ENCODE measurements at places on chromosomes 2 and 18.

GRCh38 chr2:64354857-64355680 is 98.9 kb upstream of the LGALSL start:
- DNase-seq = no peak
- no peak overlapping the region for H3K27ac ChIP-seq
- H3K4me3 ChIP-seq = no peak overlapping the region
- no peaks in the 10 kb centered on the region for H3K27me3 ChIP-seq

DNA sequence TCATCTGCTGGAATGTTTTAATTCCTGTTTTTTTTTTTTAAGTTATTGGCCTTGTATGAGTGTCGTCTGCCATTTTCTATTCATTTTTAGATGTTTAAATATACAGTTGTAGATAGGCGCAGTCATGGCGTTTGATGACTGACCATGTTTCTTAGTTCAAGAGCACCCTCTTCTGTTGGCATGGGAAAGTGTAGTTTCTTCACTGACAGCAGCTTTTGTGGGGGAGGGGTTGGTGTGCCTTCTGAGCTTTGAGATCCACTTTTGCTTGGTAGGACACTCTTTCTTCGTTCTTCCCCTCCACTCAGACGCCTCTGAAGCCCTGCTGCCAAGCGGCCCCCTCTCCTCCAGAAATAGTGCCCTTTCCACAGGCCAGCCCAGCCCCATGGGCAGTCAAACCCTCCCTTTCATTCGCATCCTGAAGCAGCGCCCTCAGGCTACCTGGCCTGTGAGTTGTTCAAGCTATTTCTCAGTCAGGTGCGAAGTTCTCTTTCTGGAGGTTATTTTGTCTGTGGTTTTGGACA is 492.0 kb downstream of the TNS1 start:
- H3K36me3 ChIP-seq = no peaks in the 10 kb centered on the region
- no peaks in the 10 kb centered on the region for H3K27me3 ChIP-seq

DNA sequence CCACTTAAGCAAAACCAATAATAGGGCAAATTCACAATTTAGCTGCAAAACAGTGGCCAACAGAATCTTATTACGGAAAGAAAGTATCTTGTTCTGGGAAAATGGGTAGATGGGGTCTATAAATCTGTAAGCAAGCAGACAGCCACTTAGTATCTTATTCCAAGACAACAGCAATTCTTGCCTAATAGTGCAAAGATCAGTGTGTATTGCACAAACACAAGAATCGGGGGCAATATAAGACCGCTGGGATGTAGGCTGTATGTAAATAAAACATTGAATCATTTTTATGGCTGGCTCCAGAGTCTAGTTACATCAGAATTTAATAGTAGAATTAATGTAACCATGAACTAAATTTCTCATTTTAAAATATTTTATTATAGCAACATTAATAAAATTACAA is 85.6 kb downstream of the FBXO15 start:
- H3K27me3 ChIP-seq = no peaks in the 10 kb centered on the region
- H3K4me1 ChIP-seq = no peaks in the 10 kb centered on the region
- DNase-seq = no peak
- no peak overlapping the region for H3K4me3 ChIP-seq
- H3K27ac ChIP-seq = no peak overlapping the region

- no peak for DNase-seq
- no peak overlapping the region for H3K27ac ChIP-seq
- H3K36me3 ChIP-seq = no peaks in the 10 kb centered on the region
- no peaks in the 10 kb centered on the region for H3K27me3 ChIP-seq
Measured at GRCh38 chr2:105615305-105615704, 129.4 kb upstream of the NCK2 start.

DNA sequence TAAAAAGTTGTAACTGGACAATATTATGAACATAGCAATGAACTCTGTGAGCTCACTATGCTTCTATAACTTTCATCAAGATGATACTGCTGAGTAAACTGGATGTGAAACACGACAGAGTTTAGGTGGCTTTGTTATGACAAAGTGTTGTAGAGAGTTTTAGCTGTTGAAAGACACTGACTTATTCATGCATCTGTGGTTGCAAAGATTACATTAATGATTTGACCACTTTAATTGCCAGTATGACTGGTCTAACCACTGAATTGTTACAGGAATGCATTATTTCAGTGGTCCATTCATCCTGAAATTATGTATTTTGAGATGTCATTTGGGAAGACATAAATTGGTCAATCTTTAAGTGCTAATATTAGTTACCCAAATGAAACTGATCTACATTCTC is 117.9 kb downstream of the SPHKAP start:
- no peaks in the 10 kb centered on the region for H3K36me3 ChIP-seq
- H3K27ac ChIP-seq = no peak overlapping the region
- no peaks in the 10 kb centered on the region for H3K4me1 ChIP-seq
- H3K4me3 ChIP-seq = no peak overlapping the region
- DNase-seq = no peak

DNA sequence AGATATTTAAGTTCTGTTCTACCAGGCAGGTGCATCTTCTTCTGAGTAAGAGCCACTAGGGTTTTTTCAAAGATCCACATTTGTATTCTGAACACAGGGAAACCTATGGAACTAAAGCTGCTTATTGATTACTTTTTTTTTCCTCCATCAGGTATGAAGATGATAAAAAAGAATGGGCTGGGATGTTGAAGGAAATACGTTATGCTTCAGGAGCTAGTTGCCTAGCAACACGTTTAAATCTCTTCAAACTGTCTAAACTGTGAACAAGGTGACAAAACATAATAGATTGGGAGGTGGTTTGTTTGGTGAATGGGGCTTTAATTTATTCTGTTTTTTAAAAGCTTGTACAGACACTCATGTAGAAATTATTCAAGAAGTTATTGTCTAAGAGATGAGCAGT is 15.9 kb downstream of the KLHL41 start:
- no peaks in the 10 kb centered on the region for H3K27me3 ChIP-seq
- no peak overlapping the region for H3K4me3 ChIP-seq
- H3K36me3 ChIP-seq = peaks cover 12% of the 10 kb centered on the region
- no peak overlapping the region for H3K27ac ChIP-seq
- no peak for DNase-seq

DNA sequence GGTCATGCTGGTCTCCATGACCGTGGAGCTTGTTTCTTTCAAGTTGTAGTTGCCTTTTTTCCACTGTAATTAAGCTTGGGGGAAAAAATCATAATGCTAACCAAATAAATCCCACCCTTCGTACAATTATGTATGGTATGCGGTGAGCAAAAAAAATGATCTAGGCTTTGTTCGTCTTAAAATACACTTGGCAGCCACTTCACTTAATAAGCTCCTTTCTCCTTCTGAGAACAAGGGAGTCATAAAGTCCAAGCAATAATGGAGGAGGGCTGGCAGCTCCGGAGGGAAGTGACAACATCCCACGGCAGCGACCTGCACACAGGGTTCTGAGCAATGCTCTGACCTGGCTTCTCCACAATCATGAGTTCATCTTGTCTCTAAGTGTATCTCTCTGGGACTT is 91.2 kb upstream of the KLHL29 start:
- no peaks in the 10 kb centered on the region for H3K4me1 ChIP-seq
- H3K27me3 ChIP-seq = no peaks in the 10 kb centered on the region
- H3K27ac ChIP-seq = no peak overlapping the region
- DNase-seq = no peak
- no peak overlapping the region for H3K4me3 ChIP-seq
- no peaks in the 10 kb centered on the region for H3K36me3 ChIP-seq

DNA sequence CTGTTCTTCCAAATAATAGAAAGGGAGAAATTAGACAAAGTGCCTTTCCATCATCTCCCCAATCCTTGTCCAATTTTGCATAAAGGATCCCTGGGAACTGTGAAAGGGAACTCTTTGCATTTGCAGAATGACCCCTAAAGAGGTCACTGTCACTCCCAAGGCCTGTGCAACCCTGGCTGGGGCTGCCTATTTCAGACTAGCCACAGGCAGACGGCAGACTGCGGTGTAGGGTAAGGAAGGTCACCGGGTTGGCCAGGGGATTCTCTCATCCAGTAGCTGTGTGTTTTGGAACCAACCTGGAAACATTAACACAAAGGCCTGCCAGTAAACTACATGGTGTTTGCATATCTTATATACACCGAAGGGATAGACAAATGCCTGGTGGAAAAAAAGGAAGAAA is 818.7 kb downstream of the BCL11A start:
- H3K4me1 ChIP-seq = no peaks in the 10 kb centered on the region
- no peaks in the 10 kb centered on the region for H3K27me3 ChIP-seq
- no peak for DNase-seq
- H3K27ac ChIP-seq = no peak overlapping the region
- no peaks in the 10 kb centered on the region for H3K36me3 ChIP-seq

GRCh38 chr18:36752929-36753865 is 75.6 kb downstream of the TPGS2 start:
- no peak overlapping the region for H3K4me3 ChIP-seq
- peaks cover 3% of the 10 kb centered on the region for H3K36me3 ChIP-seq
- DNase-seq = no peak
- no peaks in the 10 kb centered on the region for H3K4me1 ChIP-seq

- no peak overlapping the region for H3K27ac ChIP-seq
- H3K4me1 ChIP-seq = peaks cover 30% of the 10 kb centered on the region
- H3K27me3 ChIP-seq = peaks cover 16% of the 10 kb centered on the region
- DNase-seq = no peak
Measured at GRCh38 chr18:44742718-44743311, 62.1 kb downstream of the SETBP1 start.

DNA sequence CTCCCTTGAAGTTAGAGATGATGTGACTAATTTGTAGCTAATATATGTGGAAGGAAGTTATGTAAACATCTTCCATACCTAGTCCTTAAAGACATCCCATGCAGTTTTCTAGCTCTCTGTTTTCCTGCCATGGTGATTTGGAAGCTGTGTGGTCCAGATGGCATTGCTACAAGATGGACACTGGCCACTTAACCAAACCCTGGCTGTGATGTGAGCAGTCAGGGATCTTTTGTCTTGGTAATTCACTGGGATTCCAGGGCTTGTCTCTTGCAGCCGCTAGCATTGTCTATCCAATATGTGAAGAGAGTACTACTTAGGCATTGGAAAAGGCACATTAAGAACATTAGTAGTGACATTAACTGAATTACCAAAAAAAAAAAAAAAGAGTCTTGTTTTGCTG is 139.9 kb upstream of the DOCK10 start:
- DNase-seq = peak; percentile 52
- no peaks in the 10 kb centered on the region for H3K27me3 ChIP-seq
- H3K36me3 ChIP-seq = no peaks in the 10 kb centered on the region
- H3K4me3 ChIP-seq = no peak overlapping the region

- H3K27ac ChIP-seq = no peak overlapping the region
- H3K36me3 ChIP-seq = no peaks in the 10 kb centered on the region
- peaks cover 2% of the 10 kb centered on the region for H3K27me3 ChIP-seq
Measured at GRCh38 chr18:6661692-6662415, 67.7 kb upstream of the ARHGAP28 start.

- DNase-seq = peak; percentile 42
- peak overlapping the region; percentile 74 for H3K4me3 ChIP-seq
- H3K27me3 ChIP-seq = no peaks in the 10 kb centered on the region
- H3K4me1 ChIP-seq = peaks cover 8% of the 10 kb centered on the region
- H3K36me3 ChIP-seq = peaks cover 6% of the 10 kb centered on the region
- H3K27ac ChIP-seq = peak overlapping the region; percentile 17
Measured at GRCh38 chr2:223944166-223944702, 901 bp downstream of the WDFY1 start.

DNA sequence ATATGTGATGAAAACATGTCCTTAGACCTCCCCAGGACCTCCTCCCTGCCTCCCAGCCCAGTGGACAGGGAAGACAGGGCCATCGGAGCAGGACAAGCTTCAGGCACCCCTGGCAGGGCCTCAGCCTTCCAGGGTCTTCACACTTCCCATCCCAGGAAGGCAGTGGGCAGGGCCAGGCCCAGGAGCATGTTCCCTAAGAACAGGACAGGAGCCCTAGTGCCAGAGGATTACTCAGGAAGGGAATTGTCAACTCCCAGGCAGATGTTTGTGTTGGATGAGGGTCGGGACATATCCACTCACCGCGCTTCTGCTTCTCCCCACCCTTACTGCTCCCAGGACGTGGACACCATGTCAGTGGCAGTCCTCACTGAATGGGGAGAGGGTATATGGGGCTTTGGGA is 138.9 kb downstream of the TNS1 start:
- H3K27ac ChIP-seq = no peak overlapping the region
- H3K36me3 ChIP-seq = no peaks in the 10 kb centered on the region
- H3K27me3 ChIP-seq = no peaks in the 10 kb centered on the region
- H3K4me1 ChIP-seq = peaks cover 19% of the 10 kb centered on the region
- DNase-seq = no peak
- no peak overlapping the region for H3K4me3 ChIP-seq

DNA sequence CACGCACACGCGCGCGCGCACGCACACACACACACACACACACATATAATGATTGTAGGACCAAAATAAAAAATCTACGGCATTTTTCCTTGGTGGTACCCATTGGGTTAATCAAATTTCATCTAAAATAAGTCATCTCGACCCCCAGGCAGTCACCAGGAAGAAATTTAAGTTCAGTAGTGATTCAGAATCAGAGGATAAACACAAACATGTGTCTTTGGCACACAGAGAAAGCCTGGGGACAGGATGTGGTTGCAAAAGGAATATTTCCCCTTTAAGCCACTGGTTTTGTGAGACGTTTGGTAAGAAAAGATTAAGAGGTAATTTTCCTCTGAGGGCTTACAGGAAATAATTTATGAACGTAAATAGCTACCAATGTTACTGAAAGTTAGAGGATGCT is 171.6 kb upstream of the PIEZO2 start:
- DNase-seq = no peak
- H3K36me3 ChIP-seq = no peaks in the 10 kb centered on the region
- no peaks in the 10 kb centered on the region for H3K27me3 ChIP-seq
- H3K27ac ChIP-seq = no peak overlapping the region
- H3K4me1 ChIP-seq = no peaks in the 10 kb centered on the region

- H3K27ac ChIP-seq = no peak overlapping the region
- H3K27me3 ChIP-seq = no peaks in the 10 kb centered on the region
- peaks cover 2% of the 10 kb centered on the region for H3K4me1 ChIP-seq
- no peaks in the 10 kb centered on the region for H3K36me3 ChIP-seq
Measured at GRCh38 chr2:72220170-72220569, 72.5 kb upstream of the CYP26B1 start.

DNA sequence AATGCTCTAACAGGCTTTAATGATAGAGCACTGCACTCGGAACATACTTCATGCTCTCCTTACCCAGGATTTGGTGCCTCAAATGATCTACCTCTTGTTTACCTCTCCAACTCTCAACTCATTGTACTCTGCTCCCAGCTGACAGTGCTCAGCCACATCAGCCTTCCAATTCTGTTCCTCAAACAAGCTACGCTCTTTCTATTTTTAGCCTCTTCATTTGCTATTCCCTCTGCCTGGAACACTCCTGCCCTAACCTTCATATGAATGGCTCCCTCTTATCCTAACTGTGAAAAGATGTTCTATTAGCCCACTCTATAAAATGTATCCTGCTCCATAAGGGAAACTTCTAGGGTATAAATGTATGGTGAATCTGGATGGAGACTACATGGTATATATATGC is 42.5 kb downstream of the PIGN start:
- DNase-seq = no peak
- H3K4me3 ChIP-seq = no peak overlapping the region
- peaks cover 41% of the 10 kb centered on the region for H3K36me3 ChIP-seq
- H3K27ac ChIP-seq = no peak overlapping the region
- H3K4me1 ChIP-seq = peaks cover 2% of the 10 kb centered on the region
- no peaks in the 10 kb centered on the region for H3K27me3 ChIP-seq

- no peak for DNase-seq
- no peak overlapping the region for H3K27ac ChIP-seq
- no peaks in the 10 kb centered on the region for H3K36me3 ChIP-seq
- H3K4me1 ChIP-seq = peaks cover 2% of the 10 kb centered on the region
- no peak overlapping the region for H3K4me3 ChIP-seq
- H3K27me3 ChIP-seq = no peaks in the 10 kb centered on the region
Measured at GRCh38 chr2:179703702-179704101, 157.7 kb downstream of the ZNF385B start.

All from neuronal stem cell (in vitro differentiated cells).